Caco-2 (cell line): ENCODE measurements at places on chromosomes 16 and 17. TPM values are rescaled to one million over a fixed set of nuclear protein-coding genes. Genes with fewer than 3 reads are reported as not detected.

PITPNM3 gene
- 0.32 and 0.50 TPM in 2 replicates for total RNA-seq

MAFG gene
- total RNA-seq, result 28.9 and 29.1 TPM in 2 replicates

GRCh38 chr16:71474864-71475263, 12.8 kb upstream of the ZNF23 start:
- H3K27me3 ChIP-seq, result no peaks in the 10 kb centered on the region
- no peak for DNase-seq
- H3K27ac ChIP-seq, result no peak overlapping the region
- no peaks in the 10 kb centered on the region for H3K36me3 ChIP-seq

DNA sequence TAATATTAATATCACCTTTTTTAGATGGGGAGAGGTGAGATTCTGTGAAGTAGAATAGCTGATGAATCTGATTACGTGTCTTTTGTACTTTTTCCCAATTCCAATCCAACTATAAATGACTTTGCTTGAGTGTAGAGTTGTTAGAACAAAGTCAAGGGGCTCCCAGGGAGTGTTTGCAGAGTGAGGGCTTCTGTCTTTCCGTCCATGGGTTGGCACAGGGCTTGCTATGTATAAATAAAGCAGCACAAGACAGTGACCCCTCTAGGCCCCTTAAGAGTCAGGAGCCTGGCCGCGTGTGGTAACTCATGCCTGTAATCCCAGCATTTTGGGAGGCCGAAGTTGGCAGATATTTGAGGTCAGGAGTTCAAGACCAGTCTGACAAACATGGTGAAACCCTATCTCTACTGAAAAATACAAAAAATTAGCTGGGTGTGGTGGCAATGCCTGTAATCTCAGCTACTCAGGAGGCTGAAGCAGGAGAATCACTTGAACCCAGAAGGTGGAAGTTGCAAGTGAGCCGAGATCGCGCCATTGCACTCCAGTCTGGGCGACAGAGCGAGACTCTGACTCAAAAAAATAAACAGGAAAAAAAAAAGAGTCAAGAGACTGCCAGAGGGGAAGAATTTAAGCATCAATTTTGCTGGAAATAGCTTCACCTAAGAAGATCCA, 127.9 kb upstream of the HS3ST3A1 start:
- H3K36me3 ChIP-seq, result no peaks in the 10 kb centered on the region
- H3K27ac ChIP-seq, result no peak overlapping the region
- no peak for DNase-seq
- no peak overlapping the region for H3K4me3 ChIP-seq

DNA sequence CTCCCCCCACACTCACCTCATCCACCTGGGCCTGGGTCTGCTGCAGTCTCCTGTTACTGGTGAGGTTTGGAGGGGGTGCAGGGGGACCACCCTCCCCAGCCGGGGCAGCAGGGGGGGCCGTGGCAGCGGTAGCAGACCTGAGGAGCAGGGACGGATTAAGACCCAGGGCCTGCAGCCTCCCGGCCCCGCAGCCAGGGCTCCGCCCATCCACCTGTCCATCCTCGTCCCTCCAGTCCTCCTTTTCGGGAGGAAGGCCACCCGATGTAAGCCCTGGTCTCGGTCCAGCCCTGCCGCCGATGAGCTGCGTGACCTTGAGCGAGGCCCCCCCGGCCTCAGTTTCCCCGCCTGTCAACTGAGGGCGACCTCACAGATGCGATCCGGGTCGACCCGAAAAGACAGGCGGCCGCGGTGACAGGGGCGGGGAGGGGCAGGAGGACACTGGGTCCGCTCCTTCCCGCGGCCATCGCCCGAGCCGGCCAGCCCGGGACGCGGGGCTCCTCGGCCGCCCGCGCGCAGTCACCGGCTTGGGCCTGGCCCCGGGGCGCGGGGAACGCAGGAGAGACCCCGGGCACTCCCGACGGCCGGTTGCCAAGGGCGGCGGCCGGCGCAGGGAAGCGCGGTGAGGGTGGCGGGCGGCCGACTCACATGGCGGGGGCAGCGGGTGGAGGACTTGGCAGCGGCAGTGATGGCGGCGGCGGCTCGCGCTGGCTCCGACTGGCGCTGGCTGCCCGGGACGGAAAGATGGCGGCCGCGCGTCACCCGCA, at the start of gene VAMP2:
TSS of gene VAMP2 (minus strand) at position 716 of the 764 bp plus-strand sequence. CDS start at position 647, 69 bp downstream.
- H3K36me3 ChIP-seq, result no peaks in the 10 kb centered on the region
- H3K27me3 ChIP-seq, result no peaks in the 10 kb centered on the region
- peaks cover 9% of the 10 kb centered on the region; the same call in 1 of the 2 replicates for H3K4me1 ChIP-seq
